ENCODE measurements at places on chromosomes 1 and 21.

DNA sequence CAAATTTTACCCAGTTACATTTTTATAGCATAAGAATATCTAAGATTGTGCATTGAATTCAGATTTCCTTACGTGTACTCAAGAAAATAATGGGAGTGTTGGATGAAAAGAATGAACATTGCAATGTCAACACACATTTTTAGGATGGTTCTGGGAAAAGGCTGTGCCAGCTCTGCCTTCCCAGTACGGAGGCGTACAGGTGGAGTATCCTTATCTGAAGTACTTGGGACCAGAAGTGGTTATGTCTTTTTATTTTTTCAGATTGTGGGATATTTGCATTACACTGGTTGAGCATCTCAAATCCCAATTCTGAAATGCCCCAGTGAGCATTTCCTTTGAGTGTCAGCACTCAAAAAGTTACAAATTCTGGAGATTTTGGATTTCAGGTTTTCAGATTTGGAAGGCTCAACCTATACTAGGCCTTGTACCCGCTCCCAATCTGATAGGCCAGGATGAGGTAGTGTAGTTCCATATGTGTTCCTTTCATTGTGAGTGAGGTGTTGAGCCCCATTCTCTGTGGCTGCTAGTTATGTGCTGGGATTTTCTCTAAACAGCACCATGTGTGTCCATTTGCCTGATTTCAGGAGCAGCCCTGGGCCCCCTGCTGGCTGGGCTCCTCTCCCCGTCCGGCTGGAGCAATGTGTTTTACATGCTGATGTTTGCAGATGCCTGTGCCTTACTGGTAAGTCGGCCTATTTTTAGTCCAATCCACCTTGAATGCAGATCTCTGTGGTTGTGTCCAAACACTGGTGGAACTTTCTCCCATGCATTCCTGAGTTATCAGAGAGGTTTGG lies 60.8 kb downstream of the SLC37A1 start:
- peak; percentile 72 for DNase-seq

DNA sequence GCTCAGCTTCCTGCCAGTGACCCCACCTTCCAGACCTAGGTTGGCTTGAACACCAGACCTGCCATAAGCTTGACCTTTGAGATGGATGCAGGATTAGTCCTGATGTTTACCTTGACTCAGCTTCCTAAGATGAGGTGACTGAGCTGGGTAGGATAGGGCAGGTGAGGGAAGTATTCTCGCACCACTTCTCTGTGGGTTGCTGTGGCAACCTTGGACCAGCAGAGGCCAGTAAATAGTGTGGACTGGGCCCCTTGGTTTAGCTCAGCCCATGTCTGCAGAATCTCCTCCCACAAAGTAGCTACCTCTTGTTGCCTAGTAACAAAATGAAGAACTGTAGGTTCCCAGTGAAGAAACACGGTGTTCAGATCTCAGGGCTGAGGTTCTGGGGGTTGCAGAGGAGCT lies 8.4 kb downstream of the RPS6KA1 start:
- DNase-seq: no peak

- DNase-seq: no peak
These were observed 35.1 kb downstream of the MSTO1 start for GRCh38 chr1:155645034-155645598.

- no peak for DNase-seq
These were observed 10.3 kb upstream of the FHAD1 start for GRCh38 chr1:15236746-15237145.

DNA sequence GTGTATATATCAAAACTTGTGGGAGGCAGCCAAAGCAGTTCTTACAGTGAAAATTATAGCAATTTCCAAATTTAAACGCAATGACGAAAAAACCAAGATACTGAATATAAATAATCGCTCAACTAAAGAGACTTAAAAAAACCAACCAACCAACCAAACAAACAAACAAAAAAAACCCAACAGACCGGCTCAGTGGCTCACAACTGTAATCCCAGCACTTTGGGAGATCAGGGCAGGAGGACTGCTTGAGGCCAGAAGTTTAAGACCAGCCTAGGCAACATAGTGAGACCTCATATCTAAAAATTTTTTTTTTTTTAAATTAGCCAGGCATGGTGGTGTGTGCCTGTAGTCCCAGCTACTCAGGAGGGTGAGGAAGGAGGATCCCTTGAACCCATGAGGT lies 23.4 kb downstream of the RPL5 start:
- DNase-seq: no peak

DNA sequence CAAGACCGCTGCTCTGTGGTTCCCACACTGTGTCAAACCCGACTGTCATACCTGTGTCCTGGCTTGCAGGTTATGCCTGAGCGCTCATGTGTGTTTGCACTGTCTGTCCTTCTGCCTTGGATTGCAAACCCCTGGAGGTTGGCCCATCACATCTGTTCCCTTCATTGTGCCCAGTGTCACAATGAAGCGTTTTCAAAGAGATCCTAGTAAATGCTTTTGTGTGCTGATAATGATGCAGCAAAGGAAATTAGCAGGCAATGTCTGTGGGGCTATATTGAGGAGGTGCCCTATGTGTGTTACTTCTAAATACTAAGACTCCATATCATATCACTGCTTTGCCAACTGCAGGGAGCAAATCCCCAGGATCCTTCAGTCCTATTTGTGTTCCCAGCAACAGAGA lies 424.4 kb upstream of the NFIA start:
- no peak for DNase-seq

- DNase-seq: no peak
These were observed 72.5 kb downstream of the CDC42BPA start for GRCh38 chr1:227245613-227246320.

DNA sequence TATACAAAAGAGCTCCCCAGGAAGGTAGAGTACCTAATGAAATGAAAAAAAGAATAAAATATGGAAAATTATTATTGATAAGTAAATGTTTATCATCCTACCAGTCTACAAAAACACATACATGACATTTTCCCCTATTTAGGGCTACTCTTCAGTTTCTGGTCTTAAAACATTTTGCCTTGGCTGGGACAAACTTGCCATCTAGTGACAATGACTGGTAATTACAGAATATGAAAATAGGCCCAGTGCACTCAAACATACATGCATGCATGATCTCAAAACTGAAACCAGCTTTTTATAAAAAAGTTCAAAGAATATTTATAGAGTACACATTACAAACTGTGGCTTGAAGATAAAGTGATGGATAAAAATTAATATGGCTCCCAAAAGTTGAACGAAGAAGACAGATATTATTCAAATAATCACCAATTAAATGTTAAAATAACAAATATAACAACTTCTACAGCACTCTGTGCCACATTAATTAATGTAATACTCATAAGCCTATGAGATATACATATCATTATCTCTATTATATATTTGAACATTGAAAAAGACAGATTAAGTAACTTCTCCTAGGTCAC lies 10.5 kb upstream of the RNPC3 start:
- peak; percentile 9 for DNase-seq

GRCh38 chr1:194013561-194013960 lies 827.1 kb upstream of the B3GALT2 start:
- no peak for DNase-seq

- no peak for DNase-seq
These were observed 16.3 kb downstream of the PIK3C2B start for GRCh38 chr1:204478172-204478899.

GRCh38 chr1:193763266-193763665 lies 576.9 kb upstream of the B3GALT2 start:
- DNase-seq: no peak

DNA sequence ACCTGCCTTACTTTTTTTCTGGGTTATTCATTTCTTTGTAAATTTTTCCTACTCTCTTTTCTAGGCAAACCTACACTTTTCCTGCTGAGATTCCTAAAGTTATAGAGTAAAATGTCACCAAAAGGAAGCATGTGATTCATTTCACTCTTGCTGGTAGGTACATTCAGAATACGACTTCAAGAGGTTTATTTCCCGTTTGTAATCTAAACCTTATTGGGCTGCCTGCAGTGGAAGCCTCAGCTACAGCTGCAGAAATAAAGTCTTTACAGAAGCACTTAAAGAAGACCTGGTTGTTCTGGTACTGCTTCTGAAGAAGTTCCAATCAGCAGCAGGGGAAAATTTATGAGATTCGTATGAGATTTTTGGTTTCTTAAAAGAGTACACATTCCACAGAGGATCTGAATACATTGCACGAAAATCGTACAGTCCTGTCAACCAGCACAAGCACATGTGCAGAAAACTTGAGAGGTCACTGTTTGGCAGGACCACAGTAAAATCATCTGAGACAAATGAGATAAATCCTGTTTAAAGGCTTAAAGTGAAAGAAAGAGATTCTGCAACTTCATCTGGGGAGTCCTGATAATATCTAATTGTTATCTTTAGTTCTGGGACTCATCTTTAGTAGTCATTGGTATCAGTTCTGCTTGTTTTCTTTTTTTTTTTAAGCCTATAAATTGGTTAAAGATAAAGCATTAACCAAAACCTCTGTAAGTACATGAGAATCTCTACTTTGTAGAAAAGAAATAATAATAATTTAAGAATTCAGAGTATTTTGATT lies 109.9 kb upstream of the ADGRL2 start:
- no peak for DNase-seq

- DNase-seq: no peak
These were observed 17.2 kb downstream of the CDCP2 start for GRCh38 chr1:54135436-54136120.

DNA sequence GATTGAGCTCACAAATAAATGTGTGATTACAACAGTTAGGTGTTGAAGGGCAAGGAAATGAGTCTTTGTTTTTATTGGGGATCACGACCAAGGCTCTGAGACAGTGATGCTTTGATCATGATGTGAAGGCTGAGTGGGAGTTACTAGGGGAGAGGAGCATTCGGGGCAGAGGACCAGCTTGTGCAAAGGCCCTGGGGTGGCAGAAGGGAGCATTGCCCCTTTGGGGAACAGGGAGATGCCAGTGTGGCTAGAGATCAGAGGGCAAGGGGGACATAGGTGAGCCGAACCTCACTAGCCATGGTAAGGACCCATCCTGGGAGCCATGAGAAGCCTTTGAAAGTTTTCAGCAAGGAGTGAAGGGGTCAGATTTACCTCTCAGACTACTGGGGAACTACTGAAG lies 31.1 kb downstream of the TNFRSF8 start:
- DNase-seq: no peak

Measured in SK-N-SH (cell line).